Stimulated activated CD4-positive, alpha-beta T cell treated with anti-CD3 and anti-CD28 coated beads, TNF-alpha, amount 100 ng/mL, for 1 hour (primary cell): ENCODE measurements at places on chromosomes 12 and 14.

DNA sequence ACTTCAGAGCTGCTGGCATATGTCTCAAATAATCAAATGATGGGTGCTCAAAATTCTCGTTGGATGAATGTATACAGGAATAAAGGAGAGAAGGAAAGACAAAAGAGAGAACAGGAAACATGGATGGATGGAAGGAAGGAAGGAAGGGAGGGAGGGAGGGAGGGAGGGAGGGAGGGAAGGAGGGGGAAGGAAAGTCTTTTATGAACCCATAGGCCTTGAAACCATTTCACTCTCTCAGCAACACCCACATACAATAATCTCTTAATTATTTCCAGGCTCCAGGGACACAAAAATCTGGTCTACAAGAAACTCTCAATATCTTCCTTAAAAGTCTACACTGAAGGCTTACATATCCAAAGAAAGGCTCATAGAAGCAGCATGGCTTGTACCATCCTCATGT is 363.4 kb upstream of the TMPO start:
- DNase-seq: no peak

DNA sequence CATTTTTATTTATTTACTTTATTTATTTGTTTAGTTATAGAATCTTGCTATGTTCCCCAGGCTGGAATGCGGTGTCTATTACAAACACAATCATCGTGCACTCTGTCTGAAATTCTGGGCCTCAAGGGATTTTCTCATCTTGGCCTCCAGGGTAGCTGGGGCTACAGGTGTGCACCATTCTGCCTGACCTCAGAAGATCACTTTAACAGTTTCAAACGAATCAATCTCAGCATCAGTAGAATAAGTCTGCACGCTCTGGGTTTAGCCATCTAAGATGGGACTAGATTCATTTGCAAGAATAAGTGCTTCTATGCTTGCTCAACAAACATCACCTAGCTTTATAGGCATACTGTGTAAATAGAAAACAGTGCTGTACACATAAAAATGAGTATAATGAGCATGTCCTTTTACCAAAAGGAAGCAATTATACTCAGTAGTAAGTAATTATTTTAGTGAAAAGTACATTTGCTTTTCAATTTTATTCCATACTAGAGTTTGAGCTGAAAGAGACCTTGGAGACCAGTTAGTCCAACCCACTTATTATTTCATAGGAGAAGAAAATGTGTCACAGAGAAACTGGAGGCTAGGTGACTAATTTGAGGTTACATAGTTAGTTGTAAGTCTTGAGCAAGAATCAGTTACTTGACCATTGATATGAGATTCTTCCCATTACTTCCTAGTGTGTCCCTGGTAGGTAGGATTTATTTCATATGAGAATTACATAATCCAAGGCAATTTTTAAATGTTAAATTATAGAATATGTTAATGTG is 456.5 kb upstream of the LMO3 start:
- DNase-seq: no peak

DNA sequence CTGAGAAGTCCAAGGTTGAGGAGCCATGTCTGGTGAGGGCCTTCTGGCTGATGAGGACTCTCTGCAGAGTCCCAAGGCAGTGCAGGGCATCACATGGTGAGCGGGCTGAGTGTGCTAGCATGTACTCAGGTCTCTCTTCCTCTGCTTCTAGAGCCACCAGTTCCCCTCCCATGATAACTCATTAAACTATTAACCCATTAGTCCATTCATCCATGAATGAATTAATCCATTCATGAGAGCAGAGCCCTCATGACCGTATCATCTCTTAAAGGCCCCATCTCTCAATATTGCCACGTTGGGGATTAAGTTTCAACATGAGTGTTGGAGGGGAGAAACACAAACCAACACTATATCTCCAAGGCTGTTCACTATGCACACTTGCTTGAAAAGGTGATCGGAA is 83.7 kb downstream of the TMEM30B start:
- no peak for DNase-seq

GRCh38 chr14:66483322-66483721 is 2.8 kb upstream of the CCDC196 start:
- no peak for DNase-seq

GRCh38 chr14:96170961-96171592 is 33.6 kb upstream of the BDKRB2 start:
- DNase-seq: no peak

- no peak for DNase-seq
These were observed 111.8 kb downstream of the PRIMA1 start for GRCh38 chr14:93676416-93676958.
